NCI-H1436 (cell line): ENCODE measurements at places on chromosomes 2 and 18.

- no peak for DNase-seq
Observed at GRCh38 chr18:34959211-34959829, 81.9 kb upstream of the MAPRE2 start.

GRCh38 chr2:176151442-176152287 lies at the start of gene HOXD4:
HOXD4 (plus strand) TSS chr2:176151550; CDS start chr2:176151634, 84 bp downstream.
- no peak for DNase-seq

GRCh38 chr2:60353406-60353800 lies 200.1 kb downstream of the BCL11A start:
- DNase-seq, result no peak

DNA sequence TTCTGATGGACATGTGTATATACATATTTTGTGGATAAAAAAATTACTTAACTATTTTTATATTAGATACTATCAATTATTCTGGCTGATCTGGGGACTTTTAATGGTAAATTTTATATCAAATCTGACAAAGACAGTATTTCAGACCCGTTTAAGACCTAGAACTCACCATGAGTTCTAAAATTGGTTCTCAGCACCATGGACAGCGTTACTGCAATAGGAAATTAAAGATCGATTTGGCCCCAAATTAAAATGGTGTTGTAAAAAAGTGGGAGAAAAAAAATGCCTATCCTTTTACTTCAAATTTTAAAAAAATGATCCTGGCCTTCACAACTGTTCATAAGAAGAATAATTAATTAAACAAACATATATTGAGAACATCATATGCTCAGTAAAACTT lies 919 bp upstream of the SCN2A start:
- DNase-seq, result no peak

GRCh38 chr2:3454802-3455201 lies 64.5 kb downstream of the ADI1 start:
- DNase-seq, result no peak

GRCh38 chr18:59096098-59096789 lies 43.4 kb upstream of the SEC11C start:
- peak; percentile 50 for DNase-seq

DNA sequence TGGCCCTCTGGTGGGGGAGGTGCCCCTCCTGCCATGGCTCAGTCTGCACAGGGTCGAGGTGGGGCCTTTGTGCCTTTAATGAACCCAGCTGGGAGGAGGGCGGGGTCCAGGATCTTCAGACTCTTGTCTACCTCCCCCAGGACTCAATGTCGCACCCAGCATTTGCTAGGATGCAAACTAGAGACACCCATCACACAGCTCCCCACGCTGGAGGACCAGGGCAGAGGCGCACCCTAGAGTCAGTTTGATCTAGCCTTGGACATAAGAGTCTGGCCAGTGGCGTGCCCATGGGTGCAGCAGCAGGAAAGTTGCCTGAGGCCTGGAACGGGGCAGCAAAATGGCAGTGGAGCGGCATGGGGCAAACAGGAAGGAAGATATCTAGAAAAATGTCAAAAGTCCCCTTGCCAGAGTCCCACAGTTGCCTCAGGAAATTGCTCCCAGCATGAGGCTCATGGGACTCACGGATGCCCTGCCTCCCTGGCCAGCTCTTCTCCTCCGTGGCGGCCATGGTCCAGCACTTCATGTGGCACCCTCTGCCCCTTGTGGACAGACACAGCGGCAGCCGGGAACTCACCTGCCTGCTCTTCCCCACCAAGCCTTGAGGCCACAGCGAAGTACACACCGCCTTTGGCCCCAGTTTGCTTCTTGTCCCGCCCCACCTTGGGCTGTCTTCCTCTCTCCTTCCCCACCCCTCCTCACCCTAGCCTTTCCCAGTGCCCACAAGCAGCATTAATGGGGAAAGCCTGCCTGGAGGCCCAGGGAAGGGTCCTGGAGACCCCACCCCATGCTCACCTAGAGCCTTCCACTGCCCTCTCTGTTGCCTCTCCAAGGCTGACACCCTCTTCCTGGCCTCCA lies 17.7 kb downstream of the SH2D6 start:
- no peak for DNase-seq

DNA sequence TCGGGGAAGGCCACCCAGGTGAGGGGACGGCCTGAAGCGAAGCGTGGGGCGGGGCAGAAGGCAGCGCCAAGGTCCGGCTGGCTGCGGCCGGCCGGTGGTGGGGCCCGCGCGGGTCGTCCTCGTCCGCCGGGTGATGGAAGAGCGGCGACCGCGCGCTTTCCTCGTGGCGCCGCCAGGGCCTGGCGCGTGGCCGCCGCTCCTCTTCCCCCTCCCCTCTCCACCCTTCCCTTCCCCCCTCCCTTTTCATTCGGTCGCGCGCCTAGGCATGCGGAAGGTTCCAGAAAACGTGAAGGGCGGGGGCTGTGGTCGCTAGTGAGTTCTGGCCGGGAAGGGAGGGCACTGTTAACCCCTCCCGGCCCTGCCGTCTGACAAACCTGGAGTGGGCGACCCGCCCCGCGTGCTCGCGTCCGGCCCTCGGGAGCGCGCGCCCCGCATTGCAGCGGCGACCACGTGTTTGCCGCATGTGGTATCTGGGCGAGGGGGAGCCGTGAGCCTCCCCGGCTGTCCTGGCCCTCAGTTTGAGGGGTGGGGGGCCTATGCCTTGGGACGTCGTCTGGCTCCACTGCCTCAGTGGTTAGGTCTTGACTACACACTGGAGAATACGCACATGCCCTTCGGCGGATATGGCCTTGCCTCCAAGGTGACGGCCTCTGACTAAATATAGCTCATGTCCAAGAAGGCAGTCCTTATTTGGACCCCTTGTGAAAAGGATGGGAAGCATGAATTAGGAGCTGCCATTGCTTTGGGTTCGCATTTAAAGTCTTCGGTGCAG lies 579 bp downstream of the MAT2A start:
- peak; percentile 47 for DNase-seq

DNA sequence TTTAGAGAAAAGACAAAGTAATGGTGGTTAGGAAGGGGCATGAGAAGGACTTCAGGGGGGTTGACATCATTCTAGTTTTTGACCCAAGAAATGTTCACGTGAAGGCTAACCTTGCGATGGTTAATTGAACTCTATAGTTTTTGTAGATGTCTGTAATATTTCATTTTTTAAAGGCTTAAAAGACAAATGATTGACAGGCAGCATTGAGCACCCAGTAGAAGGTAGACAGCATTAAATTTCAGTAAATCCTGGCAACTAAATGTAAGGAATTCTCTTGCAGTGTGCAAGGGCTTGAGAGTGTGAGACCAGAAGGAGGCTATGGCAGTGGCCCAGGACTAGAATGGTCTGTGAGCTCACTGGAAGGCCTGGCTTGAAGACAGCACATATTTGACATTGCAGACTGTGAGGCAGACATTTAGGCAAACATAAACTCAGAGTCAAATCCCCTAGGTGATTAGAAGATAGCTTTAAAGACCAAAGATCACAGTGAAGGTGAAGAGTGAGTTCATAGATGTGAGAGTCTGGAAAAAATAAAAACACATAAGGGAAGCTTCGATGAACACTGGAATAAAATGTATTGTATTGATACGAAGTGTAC lies 100.1 kb upstream of the MAP4K4 start:
- no peak for DNase-seq

DNA sequence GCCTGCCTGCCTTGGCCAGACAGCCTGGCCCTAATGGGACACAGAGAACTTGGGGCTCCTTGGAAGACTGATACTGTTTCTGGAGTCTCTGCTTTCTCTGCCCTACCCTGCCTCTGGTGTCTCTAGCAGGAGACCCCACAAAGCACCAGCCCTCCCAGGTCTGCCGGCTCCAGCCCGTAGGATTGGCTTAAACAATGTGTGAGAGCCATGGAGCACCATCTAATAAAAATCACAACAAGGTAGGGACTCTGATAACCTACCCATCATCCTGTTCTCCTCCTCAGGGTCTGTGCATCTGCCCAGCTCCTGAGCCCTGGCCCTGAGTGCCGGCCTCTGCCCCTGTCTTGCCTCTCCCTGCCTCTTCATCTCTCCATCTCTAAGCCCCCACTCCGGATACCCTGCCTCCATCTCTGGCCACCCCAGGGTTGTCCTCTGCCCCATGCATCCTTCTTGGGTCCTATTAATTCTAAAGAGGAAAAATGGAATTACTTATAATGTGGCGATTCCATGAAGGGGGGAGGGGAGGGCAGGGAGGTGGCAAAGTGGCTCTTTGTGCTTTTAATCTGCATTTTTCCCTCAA lies 1.2 kb upstream of the ECEL1 start:
- DNase-seq, result no peak

- no peak for DNase-seq
Observed at GRCh38 chr18:35352778-35353177, 8.6 kb upstream of the ZNF24 start.

DNA sequence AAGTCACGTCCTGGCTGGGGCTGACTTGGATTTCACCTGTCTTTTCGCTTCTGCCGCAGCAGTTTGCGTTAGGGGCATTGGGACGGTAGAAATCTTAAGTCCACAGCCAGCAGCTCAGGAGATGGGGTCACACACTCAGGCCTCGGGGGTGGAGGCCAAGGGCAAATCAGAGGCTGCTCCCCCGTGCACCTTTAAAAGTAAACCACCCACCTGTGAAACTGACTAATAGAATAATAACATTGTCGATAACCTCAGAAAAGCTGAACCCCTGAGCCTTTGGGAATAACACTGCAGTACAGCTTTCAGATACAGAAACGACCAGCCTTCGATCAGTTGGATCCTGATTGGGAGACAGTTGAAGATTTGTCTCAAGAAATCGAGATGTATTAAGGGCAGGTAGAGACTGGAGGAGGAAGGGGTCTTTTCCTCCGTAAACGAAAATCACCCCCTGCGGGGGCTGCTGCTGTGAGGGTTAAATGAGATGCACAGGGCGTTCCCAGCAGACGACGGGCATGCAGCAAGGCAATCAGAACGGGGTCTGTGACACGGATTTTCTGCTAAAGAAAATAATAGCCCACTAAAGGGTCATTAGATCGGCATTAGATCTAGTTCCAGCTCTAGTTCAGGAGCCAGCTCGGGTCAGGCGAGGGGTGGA lies 16.4 kb upstream of the NFATC1 start:
- DNase-seq, result no peak

DNA sequence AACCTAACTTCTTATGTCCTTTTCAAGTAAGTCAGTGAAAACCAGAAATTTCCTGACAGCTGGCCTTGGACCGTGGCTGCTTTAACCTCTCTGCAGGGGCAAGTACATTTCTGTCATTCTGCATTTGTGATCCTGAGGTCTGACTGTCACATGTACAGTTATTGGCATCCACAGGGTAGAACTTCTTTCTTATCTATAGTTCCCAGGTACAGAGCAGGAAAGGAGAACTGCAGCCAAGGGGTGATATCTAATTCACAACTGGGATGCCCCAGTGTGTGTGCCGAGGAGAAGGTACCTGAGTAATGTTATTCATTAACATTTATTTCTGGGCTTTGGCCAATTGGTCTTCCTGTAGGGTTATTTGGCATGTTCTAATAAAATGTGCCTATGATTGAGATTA lies 468.9 kb downstream of the PARD3B start:
- no peak for DNase-seq

GRCh38 chr18:811892-812375 lies at the start of gene YES1:
YES1 (minus strand) TSS chr18:812242; CDS start chr18:756827, 55,415 bp downstream.
- peak; percentile 66 for DNase-seq

GRCh38 chr2:167794554-167795255 lies 452.7 kb downstream of the STK39 start:
- no peak for DNase-seq

- DNase-seq, result peak; percentile 7
Observed at GRCh38 chr2:29314816-29315571, 199.8 kb downstream of the CLIP4 start.

DNA sequence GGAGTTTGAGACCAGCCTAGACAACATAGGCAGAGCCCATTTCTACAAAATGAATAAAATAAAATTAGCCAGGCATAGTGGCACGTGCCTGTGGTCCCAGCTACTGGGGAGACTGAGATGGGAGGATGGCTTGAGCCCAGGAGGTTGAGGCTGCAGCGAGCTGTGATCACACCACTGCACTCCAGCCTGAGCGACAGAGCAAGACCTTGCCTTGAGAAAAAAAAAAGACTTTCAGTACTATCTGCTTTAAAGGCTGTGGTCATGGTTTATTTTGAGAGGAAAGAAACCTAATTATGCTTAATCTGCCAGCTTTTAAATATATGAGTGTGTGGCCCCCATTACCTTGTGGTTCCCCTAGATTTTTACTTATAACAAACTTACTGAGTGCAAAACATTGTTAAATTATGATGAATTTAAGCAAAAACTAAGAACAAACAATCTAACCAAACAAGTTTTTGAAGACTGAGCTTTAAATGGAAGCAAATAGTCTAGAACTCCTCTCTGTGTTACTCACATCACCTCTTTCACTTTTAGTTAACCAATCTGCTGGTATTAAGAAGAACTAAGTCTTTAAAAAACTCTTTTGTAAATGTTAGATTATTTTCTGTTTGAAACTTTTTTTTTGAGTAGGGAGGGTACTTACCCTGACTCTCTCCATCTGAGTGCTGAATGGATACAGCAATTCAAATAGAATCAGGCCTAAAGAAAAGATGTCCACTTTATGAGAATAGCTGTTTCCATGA lies 65.4 kb downstream of the EIF2AK3 start:
- no peak for DNase-seq

DNA sequence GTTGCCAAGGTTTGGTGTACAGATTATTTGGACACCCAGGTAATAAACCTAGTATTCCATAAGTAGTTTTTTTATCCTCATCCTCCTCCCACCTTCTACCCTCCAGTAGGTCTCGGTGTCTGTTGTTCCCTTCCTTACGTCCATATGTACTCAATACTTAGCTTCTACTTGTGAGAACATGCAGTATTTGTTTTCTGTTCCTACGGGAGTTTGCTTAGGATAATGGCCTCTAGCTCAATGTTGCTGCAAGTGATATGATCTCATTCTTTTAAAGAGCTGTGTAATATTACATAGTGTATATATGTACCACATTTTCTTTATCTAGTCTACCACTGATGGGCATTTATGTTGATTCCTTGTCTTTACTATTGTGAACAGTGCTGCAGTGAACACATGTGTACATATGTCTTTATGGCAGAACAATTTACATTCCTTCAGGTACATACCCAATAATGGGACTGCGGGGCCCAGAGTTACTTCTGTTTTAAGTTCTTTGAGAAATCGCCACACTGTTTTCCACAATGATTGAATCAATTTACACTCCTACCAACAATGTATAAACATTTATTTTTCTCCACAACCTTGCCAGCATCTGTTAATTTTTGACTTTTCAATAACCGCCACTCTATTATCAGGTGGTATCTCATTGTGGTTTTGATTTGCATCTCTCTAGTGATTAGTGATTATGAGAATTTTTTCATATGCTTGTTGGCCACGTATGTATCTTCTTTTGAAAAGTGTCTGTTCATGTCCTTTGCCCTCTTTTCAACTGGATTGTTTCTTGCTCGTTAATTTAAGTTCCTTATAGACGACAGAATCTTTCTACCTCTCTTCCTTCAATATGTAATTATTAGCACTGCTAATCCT lies 88.0 kb downstream of the MEMO1 start:
- no peak for DNase-seq

GRCh38 chr2:160700021-160700814 lies 206.6 kb upstream of the RBMS1 start:
- no peak for DNase-seq

DNA sequence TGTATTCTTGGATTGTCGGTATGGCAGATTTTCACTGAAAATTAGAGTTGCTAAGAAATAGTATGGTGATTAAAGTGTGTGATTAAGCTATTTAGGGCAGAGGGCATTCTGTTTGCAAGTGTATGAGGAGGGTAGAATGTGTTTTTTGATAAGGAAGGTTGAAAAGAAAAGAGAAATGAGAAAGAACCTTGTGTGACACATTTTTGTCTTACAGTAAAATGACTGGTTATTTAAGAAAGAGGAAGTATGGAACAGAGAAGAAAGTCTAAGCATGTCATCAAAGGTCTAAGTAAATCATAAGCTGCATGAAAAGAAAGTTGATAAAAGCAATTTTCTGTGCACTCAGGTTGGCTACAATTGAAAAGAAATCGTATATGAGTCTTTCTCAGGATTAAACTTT lies 5.2 kb upstream of the RSAD2 start:
- DNase-seq, result no peak

GRCh38 chr2:166410828-166411472 lies 35.2 kb upstream of the SCN9A start:
- DNase-seq, result no peak
